ENCODE measurements at places on chromosomes 5 and 9.

DNA sequence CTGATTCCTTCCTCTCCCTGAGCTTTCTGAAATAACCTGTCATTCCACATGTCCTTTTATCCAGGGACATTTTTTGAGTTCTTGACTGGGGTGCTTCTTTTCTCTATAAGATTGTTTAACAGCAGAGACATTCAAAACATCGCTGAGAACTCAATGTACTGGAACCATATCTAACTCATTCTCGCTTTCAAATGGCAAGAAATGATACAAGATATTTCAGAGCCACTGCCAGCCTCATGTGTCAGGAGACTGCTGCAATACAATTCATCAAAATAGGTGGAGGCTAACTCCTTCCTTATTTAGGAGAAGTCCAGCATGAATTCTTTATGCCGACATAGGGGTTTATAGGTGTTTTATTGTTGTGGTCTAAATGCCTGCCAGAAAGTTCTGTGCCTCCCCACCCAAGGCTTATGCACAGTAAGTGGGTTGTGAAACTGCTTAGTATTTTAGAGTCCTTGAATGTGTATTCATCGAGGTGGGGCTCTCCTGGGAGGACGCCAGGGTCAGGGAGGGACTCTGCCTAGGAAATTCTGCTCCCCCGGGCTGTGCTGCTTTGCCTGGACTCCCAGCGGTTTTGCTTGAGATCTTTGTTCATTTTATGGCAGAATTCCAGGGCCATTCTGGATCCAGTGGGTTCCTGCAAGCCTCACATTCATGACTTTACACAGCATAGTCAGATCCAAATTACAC, 53.9 kb downstream of the ZNF474 start:
- DNase-seq = peak; percentile 54

DNA sequence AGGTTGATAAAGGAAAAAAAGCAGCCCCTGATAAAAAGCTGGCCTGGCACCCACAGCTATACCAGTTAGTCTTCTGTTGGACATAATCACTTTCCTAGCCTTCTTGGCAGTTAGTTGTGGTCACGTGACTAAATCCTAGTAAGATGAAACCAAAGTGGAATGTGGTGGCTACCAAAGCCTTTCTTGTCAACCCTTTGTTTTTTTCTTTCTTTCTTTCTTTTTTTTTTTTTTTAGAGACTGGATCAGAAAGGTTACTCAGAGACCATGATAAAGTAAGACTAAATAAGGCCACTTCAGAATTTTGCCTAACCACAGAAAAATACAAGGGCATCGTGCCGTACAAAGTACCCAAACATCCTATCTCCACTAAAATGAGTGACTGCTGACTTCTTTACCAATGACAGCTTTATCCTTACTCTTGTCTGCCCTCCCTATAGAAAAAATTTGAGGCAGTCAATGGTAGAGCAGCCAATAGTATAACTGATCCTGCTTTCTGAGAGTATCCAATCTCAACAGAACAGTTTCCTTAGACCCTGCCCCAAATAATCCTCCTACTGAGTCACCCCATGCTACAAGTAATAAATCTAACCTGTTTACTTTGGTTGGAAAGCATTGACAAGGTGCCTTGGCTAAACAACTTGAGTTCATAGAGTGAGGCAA, 14.2 kb upstream of the KIF27 start:
- DNase-seq = no peak

- no peak for DNase-seq
These were observed 294.8 kb downstream of the DNAH5 start for GRCh38 chr5:13649656-13650055.

DNA sequence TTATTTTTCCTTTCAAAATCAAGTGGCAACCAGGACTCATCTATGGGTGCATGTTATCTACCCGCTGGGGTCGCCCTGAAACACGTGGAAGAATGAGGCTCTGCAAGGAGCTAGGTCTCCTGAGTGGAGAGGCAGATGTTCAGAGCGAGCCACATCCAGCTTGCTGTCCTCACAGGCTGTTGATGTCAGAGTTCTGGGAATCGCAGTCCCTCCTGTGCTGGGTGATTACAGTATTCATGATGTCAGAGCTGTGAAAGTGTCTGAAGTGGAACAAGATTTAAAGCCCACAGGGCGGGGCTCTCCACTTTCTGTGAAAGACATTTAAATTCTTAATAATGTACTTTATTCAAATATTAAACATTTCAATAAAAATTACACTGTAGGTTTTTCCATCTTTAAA, 24.4 kb upstream of the LMX1B start:
- no peak for DNase-seq

DNA sequence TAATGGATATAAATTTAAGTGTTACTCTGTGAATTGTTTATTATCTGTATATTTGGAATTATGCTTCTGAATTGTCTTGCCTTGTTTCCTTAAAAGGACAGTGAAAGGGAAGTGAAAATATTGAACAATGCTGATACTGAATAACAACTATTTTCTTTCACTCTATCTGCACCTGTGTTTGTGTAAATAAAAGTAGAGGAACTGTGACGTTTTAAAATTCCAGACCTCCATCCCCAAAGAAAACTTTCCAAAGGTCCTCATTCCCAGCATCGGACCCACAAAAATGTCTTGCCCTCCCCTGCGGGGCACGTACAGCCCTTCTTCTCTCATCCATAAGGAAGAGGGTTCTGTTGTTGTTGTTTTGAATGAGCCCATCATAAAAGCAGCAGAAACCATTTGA, 100.0 kb downstream of the NLN start:
- no peak for DNase-seq

DNA sequence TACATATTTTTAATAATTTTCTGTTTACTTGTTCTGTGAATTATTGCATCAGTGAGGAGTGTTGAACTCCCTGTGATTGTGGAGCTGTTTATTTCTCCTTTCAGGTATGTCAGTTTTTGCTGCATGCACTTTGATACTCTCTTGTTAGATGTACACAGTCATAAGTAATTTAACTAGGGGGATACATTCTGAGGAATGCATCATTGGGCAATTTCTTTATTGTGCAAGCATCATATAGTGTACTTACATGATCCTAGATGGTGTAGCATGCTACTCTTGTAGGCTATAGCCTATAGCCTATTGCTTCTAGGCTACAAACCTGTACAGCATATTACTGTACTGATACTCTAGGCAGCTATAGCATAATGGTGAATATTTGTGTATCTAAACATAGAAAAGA, 9.5 kb downstream of the DENND4C start:
- DNase-seq = no peak

DNA sequence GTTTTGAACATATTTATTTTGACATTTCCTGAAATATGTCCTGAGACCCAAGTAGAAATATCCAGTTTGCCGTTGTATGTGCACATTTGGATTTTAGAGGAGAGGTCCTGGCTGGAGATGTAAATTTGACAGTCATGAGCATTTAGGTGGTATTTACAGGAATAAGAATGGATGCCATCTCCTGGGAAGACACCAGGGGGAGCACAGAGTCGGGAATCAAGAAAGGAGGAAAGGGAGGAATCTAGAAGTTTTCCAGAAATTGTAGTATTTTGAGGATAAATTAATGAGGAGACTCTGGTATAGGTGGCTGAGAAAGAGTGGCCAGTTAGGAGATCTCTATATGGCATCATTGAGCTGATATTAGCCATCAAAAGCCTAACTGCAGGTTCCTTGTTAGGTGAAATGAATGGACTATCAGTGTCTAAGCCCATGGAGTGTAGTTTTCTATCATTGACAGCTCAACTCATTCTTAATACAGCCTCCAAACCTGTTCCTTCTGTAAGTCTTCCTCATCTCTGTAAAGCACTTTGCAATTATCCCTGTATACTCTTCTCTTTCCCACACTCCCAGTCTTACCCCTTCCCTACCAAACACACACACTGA, 7.2 kb downstream of the GAPT start:
- no peak for DNase-seq

- DNase-seq = peak; percentile 33
These were observed 220.0 kb downstream of the PDE4D start for GRCh38 chr5:59673438-59674058.

GRCh38 chr9:642014-642413, 199.5 kb upstream of the DMRT1 start:
- DNase-seq = no peak

- no peak for DNase-seq
These were observed at the start of gene TNFAIP8 for GRCh38 chr5:119355685-119356611. Gene TNFAIP8 (plus strand): TSS chr5:119356019. CDS start chr5:119356091, 72 bp downstream.

GRCh38 chr5:112696786-112697185, 40.9 kb upstream of the APC start:
- DNase-seq = no peak

- no peak for DNase-seq
These were observed 523.5 kb upstream of the ZNF608 start for GRCh38 chr5:125269926-125270325.

- DNase-seq = no peak
These were observed 123.7 kb downstream of the CDK5RAP2 start for GRCh38 chr9:120456218-120456617.

GRCh38 chr9:93962561-93963440, 7.6 kb upstream of the BARX1 start:
- peak; percentile 87 for DNase-seq

GRCh38 chr5:179819296-179820126, 1.2 kb upstream of the SQSTM1 start:
- peak; percentile 67 for DNase-seq

DNA sequence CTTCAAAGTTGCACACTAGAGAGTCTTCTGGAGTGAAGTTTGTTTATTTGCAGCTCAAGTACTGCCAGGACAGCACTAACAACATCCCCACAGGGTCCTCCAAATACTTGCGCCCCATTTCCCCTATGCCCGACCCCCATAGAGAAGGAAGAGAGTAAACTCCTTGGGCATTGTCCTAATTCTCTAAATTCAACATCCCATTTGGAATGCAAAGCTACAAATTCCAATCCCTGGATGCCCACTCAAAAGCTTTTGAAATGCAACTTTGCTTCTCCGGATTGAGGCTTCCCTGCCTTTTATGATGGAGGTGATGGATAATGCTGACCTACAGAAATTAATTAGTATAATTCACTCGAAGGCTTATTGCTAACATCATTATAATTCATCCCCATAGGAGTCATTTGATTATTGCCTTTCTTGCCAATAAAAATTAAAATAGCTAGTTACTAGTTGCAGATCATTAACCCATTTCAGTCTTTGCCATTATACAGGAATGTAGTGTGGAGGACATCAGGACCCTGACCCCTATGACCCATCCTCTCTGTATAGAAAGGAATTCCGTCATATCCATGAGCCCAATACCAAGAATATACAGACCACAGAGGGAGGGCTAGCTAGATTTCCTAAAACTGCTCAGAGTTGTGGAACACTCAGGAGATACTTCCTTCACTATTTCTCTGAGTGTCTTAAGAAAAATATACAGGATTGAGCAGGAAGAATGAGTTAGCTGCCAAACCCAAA, 277.6 kb downstream of the ZNF608 start:
- no peak for DNase-seq

DNA sequence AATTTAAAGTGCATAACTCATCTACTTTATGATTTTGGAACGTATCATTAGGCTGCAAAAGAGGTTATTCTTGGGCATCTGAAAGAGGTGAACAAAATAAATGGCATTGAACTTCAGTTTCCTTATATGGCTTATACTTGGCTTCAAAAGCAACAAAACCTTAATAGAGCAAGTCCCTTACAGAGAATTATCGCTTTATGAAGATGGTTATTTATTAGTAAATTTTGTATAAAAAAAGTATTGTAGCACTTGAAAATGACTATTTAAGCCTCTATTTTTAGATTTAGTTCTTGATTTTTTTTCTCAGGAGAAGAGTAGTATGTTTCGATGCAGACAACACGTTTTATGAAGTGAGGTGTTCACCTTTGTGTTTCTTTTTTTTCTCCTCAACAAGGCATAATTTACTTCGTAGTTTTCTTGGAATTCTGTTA, 2.0 kb downstream of the ERBIN start:
- DNase-seq = no peak

DNA sequence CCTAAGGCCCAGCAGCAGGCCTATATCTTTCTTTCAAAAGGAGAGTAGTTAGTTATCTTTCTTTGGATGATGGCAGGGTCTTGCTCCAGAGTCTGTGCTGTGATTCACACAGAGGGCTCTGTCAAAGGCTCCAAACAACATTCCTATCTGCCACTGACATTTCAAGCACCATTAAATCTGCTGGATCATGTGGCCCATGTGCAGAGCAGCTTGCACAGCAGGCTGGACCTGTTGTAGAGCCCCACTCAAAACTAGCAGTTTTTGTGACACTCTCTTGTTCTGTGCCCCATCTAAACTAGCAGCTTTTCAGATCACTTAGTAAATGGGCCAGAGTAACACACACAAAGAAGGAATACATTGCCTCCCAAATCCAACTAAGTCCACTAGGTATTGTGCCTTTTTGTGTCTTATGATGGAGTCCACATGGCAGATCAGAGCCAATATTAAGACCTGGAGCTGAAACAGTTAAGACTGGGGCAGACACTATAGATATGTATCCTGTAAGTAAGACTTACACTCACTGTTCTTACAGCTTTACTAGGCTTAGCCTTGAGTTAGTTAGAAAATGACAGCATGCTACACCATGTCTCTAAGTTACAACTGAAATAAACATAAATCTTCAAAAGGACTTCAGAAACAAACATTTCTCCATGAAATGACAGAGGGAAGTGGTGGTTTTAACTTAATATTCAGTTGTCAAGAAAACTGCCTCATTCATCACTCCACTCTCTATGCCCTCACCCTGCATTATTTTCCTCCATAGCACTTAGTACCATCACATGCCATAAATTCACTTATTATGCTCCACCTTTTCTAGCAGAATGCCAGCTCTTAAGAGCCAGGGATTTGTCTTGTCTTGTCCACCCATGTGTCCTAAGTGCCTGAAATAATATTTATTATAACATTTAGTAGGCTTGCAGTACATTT, 400.9 kb downstream of the RAB3C start:
- no peak for DNase-seq

DNA sequence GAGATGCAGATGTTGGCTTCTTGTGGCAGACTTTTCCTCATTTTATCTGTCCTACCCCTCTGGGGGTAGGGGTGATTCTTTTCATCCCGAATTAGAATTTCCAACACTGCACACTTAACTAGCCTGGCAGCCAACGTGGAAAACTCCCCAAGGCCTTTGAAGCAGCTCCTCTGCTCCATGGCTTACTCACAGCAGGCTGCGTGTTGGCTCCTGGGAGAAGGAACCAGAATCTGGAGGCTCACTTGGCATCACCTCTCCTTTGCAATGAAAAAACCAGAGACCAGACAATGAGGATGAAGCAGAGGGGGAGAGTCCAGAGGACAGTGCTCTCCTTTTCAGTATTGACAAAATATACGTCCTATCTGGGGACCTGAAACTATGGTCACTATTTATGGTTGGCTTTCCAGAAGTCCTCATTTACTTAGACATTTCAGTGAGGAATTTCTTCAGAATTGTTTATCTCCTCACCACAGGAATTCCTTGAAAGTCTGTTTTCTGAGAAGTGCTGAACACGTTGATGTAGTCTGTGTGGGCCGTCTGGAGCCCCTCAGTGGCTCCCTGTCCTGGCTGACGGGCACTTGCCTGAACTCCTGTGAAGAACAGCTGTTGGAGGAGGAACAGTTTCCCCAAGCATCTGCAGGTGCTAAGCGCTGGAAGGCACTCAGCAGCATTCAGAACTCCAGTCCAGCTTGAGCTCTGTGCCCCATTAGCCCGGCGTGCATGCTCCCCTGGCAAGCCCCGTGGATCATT, 231.3 kb downstream of the RFK start:
- no peak for DNase-seq

GRCh38 chr5:107285772-107286171, 385.0 kb downstream of the EFNA5 start:
- no peak for DNase-seq

GRCh38 chr5:117888688-117889087, 1099.7 kb downstream of the DTWD2 start:
- no peak for DNase-seq
